ENCODE measurements at places on chromosomes 2 and 18.

GRCh38 chr2:157320409-157320808, 5.2 kb downstream of the ERMN start:
- no peak for DNase-seq

DNA sequence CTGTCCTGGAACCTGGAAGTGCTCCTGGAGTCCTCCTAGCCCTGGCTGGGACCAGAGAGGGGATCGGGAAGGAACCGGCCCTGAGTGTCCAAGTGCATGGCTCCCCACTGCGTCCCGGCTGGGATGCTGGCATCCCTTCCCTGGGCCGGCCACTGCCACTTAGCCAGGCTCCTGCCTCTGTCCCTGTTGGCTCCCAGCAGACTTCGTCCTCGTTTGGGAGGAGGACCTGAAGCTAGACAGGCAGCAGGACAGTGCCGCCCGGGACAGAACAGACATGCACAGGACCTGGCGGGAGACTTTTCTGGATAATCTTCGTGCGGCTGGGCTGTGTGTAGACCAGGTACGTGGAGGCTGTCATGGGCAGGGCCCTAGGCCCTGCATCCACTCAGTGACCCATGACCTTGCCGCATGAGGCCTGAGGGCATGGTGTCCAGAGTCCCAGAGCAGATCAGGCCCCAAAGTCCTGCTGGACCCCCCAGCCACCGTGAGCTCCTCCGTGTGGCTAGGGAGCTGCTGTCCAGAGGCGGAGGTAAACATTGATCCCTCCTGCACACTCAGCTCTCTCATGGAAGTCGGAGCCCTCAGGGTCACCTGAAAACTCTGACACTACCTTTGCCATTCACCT, 7.1 kb downstream of the ANO7 start:
- no peak for DNase-seq

- no peak for DNase-seq
Observed at GRCh38 chr2:201837824-201838431, 31.6 kb downstream of the CDK15 start.

DNA sequence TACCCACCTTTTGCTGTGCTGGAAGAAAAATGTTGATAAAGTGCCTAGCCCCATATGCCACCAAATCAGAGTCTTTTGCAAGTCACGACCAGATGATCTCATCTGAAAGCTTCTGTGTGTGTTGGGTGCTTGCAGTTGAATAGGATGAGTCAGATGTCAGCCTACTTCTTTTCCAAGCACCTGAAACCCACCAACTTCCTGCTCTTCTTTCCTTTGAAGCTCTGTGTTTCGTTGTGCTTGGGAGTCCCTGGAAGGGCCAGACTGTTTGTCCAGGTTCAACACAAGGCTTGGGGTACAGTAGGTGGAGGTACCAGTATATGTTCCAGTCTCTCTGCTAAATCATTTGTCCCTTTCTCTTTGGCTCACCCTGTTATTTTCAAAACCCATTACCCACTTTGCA, 36.8 kb upstream of the LCLAT1 start:
- no peak for DNase-seq

GRCh38 chr18:48898521-48898920, 52.2 kb downstream of the SMAD7 start:
- no peak for DNase-seq

DNA sequence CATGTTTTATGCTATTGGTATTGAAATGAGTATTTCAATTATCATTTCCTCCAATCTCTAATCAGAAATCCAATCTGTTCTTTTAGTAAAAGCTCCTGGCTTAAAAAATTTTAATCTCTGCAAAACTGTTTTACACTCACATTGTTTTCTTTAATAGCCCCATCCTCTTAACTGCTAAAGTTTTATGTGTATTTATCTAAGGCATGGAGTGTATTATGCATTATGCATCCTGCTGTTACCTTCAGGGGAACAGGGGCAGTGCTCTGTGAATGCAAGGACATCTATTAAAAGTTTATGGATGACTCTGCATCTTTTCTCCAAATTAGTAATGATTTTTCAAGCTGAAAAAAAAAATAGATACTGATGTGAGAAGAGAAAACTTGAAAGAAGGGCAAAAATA, 1261.6 kb upstream of the NXPH2 start:
- no peak for DNase-seq

- DNase-seq = no peak
Observed at GRCh38 chr2:224813578-224813977, 97.4 kb upstream of the CCDC195 start.

- DNase-seq = no peak
Observed at GRCh38 chr2:168526641-168527040, 70.6 kb downstream of the CERS6 start.

DNA sequence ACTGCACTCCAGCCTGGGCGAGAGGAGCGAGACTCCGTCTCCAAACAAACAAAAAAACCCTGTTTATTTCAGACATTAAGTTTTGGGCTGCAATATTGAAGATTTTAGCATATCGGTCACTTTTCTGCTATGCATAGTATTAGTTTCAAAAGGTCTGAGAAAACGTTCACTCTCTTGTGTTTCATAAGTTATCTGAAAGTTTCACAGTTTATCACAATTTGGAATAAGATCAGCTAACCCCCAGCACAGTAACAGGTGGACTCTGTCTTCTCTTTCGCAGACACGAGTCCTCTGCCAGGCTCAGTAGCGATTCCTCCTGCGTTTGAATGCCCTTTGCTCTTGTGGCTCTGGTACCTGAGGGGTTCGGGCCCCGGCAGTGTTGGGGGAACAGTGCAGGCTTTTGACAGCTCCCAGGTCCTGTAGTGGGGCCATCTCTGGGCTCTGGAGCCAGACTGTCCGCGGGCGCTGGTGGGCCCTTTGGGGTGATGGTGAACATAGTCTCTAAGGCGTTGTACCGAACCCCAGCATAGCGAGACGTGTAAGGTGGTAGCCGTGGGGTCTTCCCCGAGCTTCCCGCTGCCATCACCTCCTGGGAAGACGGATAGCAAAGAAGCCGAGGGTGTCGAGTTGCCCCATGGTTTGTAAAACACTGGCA, 20.4 kb downstream of the NFATC1 start:
- DNase-seq = no peak

DNA sequence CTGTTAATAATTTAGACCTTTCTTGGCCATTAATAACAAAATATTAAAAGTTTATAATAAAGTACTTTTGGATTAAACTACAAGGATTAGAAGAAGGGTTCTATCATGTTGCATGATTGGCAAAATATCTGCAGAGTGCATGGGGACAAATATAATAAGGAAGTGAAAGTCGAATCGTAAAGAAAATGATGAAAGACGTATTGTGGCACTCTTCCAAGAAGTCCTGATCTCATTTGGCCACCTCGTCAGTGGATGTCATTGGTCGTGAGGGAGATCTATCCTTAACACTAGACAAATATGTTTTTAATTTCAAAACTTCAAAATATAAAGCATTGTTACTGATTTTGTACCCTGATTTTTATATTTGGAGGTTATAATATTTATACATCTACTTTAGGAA, 197.7 kb upstream of the STON1 start:
- no peak for DNase-seq

DNA sequence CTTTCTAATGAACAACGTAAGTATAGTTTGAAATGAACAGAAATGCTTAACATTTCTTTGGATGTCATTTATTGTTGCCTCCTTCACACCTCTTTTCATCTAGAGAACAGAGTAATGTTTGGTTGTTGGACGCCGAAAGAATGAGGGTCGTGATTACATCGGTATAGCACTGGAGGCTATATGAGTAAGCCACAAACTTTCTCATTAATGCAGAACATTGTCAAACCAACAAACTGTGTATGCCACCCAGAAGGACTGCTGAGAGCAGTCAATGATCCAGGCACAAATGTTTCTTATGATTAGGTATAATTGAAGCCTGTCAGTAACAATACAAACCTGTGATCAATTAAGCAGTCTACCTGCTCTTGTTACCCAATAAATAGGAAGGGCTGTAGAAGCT, 1494.7 kb upstream of the NXPH2 start:
- no peak for DNase-seq

GRCh38 chr2:189821953-189822748, 37.9 kb downstream of the PMS1 start:
- no peak for DNase-seq

- DNase-seq = no peak
Observed at GRCh38 chr2:38277245-38278116, 99.6 kb downstream of the ATL2 start.

- DNase-seq = no peak
Observed at GRCh38 chr2:133553251-133553650, 15.0 kb downstream of the NCKAP5 start.

GRCh38 chr2:37894047-37894446, 31.0 kb upstream of the RMDN2 start:
- no peak for DNase-seq

GRCh38 chr2:85584857-85585780, 888 bp downstream of the VAMP5 start:
- DNase-seq = no peak

DNA sequence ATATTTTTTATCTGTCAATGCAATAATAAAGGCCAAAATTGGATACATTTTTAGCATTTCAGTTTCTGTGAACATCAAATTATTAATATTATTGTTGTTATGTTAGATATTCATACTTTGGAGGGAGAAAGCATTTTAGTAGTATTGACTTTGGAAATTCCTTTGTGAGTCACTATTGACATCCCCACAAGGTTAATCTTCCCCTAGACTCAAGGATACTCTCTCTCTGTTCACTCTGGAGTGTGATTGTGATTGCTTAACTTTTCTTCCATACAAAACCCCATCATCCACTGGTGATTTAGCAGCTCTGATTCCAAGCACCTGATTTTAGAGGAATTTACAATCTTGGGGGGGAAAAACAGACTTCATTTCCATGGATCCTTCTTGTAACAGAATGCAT, 352.0 kb downstream of the THSD7B start:
- no peak for DNase-seq

GRCh38 chr2:20185176-20186022, 39.5 kb downstream of the SDC1 start:
- DNase-seq = no peak

DNA sequence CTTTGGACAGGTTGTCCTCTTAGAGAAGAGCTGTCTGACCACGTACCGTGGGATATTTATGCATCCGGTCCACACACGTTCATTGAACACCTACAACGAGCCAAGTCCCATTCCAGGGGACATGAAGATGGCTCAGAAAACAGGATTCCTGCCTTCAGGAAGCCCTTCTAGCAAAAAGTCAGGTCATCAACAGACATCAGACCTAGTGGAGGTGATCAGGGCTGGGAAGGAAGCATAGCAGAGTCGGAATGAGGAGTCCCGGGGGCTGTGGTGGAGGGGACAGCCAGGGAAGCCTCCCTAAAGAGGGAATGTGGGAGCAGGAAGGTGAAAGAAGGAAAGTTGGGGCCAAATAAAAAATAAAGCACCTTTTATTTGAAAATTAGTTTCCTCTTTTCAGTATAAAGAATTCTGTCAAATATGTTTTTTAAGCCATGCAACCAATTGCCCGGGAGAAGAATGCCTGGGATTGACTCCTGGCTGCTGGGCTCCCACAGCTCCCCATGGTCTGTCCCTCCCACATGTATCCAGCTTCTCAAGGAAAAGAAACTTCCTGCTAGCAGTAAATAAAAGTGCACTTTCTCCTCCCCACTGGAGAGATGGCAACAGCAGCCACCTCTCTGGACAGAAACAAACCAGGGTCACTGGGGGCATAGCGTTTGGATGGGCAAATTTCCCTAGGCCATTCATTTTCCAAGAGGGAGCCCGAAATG, 144.8 kb downstream of the SMAD7 start:
- DNase-seq = no peak

DNA sequence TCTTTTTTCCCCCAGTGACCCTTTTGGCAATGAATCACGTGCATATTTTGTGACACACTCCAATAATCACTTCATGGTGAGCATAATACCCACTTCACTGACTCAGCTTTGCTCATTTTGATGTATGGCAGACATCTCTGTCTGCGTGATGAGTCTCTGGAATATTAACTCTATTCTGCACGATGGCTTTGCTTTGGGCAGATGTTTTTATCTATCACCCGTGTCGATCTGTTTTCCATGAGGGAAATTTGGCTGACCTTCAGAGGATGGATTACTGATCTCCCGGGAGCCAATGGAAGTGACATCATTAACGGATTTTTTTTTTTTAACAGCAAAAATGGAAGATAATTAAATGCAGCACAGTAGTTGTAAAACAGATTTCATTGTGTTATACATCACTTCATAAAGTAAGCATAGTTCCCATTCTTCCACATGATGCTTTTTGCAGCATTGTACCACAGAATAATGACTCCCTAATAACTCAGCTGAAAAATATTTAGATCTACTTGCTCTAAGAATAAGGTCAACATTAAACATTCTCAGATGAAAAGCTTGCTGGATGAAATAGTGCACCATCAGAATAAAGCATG, 29.8 kb downstream of the CDC42EP3 start:
- no peak for DNase-seq

GRCh38 chr18:3848316-3848715, 398.3 kb downstream of the TGIF1 start:
- no peak for DNase-seq

- no peak for DNase-seq
Observed at GRCh38 chr2:1744151-1744445, 217 bp downstream of the PXDN start.

DNA sequence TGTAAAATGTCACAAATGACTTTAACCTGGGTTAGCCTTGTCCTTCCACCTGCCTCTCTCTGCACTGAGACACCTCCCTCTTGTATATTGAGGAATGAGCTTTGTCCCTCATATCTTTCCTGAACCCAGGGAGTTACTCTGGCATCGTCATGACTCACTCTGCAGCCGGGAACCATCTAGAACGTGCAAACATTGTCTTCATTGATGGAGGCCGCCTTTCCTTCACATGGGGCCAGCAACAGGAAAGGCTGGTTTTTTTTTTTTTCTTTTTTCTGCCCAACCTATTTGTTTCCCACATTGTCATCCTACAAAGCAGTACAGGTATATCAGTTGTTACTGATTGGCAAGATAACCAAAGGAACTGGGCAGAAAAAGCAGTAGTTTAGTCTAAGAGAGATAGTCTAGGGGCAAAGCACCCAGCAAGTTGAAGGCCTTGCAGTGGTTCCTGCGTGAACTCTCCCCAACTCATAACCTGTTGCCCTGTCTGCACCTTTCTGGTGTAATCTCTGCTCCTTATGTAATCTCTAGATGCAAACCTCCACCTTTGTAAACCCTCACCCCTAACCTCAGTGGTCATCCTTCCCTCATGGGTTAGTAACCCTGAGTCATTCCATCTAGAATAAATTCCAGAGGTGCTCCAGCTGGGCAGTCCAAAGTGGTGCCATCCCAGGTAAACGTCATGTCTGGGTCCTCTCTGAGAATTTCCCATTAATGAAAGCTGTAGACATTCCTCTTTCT, 38.3 kb downstream of the SLC40A1 start:
- no peak for DNase-seq

DNA sequence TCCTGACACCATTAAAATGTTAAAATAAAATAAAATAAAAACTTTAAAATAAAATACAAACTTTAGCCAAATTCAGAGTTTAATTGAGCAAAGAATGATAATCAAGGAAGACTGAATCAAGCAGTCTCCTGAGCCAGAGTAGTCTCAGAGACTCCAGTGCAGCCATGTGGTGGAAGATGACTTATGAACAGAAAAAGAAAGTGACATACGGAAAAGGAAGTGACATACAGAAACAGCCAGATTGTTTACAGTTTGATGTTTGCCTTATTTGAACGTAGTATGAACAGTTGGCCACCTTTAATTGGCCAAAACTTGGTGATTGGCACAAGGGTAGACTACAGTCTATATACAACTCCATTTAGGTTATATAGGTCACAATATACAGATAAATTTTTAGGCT, 787.2 kb downstream of the ADCYAP1 start:
- DNase-seq = no peak

GRCh38 chr18:38453880-38454279, 888.3 kb upstream of the CELF4 start:
- DNase-seq = no peak
